Stimulated activated CD4-positive, alpha-beta T cell treated with anti-CD3 and anti-CD28 coated beads, TNF-alpha, amount 100 ng/mL, for 1 hour (primary cell): ENCODE measurements at places on chromosomes 11 and 22.

DNA sequence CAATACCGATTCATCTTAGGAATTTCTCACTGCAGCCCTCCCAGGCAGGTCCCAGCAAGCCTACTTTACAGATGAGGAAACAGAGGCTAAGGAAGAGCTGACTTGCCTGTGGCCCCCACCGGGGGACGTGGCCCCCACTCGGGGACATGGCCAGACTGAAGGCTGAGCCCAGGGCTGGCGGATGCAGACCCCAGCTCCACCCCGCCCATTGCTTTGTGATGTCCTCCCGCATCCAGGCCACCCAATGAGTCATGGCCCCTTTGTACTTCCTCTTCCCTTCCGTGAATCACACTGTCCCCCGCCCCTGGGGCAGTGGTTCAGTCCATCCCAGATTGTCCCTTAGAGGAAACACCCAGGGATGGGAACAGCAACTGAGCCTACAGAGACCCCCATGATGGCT lies 116.0 kb upstream of the ANO1 start:
- DNase-seq = no peak

GRCh38 chr11:6544921-6545850 lies 48.1 kb downstream of the DNHD1 start:
- DNase-seq = no peak

GRCh38 chr11:15223318-15223717 lies 108.6 kb downstream of the INSC start:
- DNase-seq = no peak

DNA sequence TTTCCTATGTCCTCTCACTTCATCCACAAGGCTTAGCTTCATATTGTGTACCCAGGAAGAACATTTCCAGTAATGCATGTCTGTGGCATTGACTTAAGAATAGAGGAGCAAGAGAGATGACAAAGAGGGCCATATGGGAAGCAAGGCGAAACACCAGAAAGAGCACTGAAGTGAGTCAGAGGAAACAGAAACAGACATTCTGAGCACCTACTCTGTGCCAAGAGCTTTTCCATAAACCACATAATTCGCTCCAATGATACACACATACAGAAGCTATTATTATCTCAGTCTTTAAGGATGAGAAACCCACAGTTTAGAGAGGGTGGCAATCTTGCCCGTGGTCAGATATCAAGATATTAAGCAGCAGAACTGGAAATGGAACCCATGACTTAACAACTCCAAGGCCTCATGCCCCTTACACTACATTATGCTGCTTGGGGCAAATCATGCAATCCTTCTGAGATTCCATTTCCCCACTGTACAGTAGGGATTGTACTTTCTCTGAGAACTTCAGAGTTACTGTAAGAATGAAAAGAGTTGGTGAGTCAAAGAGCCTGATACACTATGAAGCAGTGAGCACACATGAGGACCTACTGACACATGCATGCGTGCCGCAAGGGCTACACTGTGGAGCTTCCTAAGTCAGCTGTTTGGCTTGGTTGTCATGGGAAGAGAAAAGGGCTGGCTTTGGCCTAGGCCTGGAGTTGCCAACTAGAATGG lies 126.6 kb downstream of the KCNC1 start:
- DNase-seq = no peak
